ENCODE measurements at places on chromosomes 16 and 17. TPM values are rescaled to one million over a fixed set of nuclear protein-coding genes. Genes with fewer than 3 reads are reported as not detected.

FOXL1 gene
- 0.30 TPM for total RNA-seq

TP53TG3B gene
- total RNA-seq, result not detected

CLEC10A gene
- 3.7 TPM for total RNA-seq

RABEP1 gene
- 29.5 TPM for total RNA-seq

CLEC19A gene
- total RNA-seq, result not detected

ITGAD gene
- 0.10 TPM for total RNA-seq

CMTM1 gene
- total RNA-seq, result 2.0 TPM

TBC1D3E gene
- not detected for total RNA-seq

PIK3R6 gene
- total RNA-seq, result 1.1 TPM

GRCh38 chr16:68444056-68444657 is 4.2 kb downstream of the SMPD3 start:
- DNase-seq, result no peak

GRCh38 chr16:78122774-78123315 is 23.4 kb downstream of the WWOX start:
- peak; percentile 39 for DNase-seq

DNA sequence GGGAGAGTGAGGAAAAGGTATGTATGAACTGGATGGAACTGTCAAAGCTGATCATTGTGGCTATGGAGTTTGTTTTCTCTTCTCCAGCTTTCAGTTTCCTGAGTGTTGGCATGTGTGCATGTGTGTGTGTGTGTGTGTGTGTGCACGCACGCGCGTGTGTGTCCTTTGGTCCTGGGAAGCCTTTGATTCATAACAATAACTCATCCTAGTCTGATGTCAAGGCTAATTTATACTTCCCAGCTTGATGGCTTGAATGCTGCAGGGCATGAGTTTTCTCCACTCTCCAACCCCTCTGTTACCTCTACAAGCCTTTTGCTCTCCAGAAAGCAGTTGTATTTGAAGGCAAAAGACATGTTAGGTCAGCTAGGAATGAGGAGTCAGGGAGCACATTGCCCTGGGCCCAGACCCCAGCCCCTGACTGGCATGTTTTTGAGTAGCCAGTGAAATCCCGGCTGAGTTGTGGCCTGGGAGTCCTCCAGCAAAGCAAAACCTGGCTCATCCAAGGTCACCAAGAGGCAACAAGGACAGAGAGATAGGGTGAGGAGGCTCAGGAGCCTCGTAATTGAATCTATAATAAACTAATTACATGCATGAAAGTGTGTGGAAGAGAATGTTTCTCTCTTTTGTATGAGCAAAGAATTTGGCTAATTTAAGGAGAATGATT is 8.9 kb upstream of the CDC42EP4 start:
- DNase-seq, result no peak

GRCh38 chr17:76797241-76797840 is 59.4 kb downstream of the MFSD11 start:
- DNase-seq, result no peak

- DNase-seq, result no peak
These were observed 6.2 kb upstream of the RPTOR start for GRCh38 chr17:80538484-80538883.

DNA sequence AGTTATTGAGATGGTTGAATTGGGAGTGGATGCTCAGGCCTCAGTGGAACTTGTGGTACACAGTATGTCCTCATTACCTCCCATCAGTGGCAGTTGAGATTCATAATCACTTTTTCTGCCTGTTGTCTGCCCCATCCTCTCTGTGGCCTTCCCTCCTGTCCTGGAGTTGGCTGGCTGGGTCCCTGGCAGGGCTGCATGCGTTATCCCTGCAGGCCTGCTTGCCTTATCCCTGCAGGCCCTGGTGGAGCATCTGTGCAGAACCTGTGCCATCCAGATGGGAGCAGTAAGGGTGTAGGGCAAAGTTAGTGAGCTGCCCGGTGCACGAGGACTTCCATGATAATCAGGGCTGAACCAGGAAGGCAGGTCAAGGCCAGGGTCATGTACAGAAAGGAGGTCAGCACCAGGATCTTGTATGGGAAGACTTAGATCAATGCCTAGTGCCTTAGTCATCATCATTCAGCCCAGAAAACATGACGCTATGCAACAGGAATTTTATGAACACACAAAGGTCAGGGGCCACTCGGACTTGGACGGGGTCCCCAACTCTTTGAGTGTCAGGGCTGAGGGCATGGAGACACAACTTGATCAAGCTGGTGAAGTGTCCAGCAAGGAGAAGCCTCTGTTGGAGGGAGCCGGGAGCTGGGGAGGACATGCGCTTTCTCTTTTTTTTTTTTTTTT is 47.2 kb downstream of the ABCC1 start:
- peak; percentile 25 for DNase-seq

DNA sequence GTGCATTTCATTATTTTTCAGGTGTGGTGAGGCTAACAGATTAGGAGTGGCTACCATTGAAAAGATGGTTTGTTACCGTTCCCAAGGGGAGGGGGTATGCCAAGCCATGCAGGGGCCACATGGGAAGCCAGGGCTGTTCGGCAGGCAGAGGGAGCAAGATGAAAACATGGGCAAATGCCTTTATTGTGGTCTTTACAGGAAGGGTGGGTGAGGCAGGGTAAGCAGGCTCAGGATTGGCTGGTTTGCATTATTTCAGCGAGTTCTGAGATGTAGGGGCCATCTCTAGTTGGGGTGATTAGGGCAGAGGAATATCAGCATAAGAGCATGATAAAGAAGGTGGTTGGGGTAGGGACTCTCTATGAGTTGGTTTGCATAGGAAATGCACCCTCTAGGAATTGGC is 117.6 kb downstream of the CCT6B start:
- no peak for DNase-seq

DNA sequence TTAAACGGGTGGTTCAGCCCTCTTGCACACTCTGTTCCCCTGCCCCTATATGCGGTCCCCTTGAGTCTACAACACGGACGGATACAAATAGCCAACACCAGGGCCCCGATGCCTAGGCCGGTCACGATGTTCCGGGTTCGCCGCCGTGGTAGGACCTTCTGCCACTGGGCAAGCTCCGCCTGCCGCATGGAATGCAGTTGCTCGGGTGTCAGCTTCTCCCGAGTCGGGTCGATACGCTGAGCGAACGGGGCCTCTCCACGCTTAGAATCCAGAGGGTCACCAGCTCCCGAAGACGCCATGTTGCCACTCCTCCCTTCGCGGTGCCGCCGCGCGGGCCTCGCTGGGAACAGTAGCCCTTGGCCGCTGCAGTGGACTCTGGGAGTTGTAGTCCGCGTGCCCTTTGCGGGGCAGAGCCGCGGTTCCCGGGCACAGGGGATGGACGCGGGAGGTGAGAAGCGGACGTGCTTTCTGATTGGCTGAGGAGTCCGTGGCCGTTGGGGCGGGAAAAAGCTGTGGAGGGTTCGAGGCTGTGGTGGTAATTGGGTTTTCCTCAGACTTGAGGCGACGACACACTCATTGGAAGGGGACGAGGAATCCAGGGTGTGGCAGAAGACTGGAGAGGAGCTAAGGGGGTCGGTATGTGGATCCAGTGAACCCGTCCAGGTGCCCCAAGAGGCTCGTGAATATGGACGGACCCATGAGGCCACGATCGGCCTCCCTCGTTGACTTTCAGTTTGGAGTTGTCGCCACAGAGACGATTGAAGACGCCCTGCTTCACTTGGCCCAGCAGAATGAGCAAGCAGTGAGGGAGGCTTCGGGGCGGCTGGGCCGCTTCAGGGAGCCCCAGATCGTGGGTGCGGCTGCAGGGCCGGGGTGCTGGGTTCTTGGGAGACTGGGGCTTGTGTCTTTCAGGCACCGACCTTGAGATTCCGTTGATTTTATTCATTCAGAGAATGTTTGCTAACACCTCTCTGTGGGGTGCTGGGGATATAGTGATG is at the start of the genes CNTD1 and COA3:
Gene CNTD1, plus strand, starts transcription at position 479 of the 998 bp plus-strand sequence. Its CDS starts 207 bp downstream, at position 686.
Gene COA3, minus strand, starts transcription at position 322 of the 998 bp plus-strand sequence. Its CDS starts 23 bp downstream, at position 299.
- DNase-seq, result peak; percentile 57

GRCh38 chr16:17339764-17340541 is 130.8 kb downstream of the XYLT1 start:
- no peak for DNase-seq

GRCh38 chr16:17396762-17397498 is 73.8 kb downstream of the XYLT1 start:
- DNase-seq, result peak; percentile 72

- no peak for DNase-seq
These were observed 6.3 kb downstream of the KRT24 start for GRCh38 chr17:40697297-40697696.

DNA sequence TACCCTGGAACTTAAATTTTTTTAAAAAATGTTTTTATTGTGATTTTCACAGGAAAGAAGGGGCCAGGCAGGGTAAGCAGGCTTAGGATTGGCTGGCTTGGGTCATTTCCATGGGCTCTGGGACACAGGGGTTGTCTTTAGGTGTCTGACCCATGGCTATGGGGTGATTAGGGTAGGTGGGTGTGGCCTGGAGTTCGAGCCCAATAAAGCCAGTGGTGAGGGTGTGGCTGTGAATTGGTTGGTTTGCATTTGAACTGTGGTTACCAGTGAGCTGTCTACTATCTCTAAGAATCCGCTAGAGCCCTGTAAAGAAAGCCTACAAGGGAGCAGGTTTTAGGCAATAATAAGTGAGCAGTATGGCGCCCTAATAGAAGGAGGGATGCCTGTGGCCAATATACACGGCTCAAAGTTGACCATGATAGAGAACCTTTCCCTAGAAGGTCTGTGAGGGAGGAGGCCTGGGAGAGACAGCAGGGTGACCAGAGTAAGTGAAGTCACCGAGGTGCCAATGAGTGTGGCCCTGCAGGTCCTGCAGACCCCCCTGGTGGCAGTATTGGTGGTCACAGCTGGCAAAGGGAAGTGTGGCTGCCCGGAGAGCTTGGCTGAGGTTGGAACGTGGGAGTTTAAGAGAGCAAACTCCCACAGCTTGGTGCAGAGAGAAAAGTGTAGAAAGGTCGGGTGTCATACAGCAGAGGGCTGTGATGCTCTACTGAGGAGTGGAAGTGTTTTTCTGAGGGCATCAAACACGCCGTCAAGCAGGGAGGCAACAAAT is 454.0 kb downstream of the WWOX start:
- no peak for DNase-seq

GRCh38 chr17:5050278-5050677 is 15.1 kb upstream of the SLC52A1 start:
- peak; percentile 93 for DNase-seq

DNA sequence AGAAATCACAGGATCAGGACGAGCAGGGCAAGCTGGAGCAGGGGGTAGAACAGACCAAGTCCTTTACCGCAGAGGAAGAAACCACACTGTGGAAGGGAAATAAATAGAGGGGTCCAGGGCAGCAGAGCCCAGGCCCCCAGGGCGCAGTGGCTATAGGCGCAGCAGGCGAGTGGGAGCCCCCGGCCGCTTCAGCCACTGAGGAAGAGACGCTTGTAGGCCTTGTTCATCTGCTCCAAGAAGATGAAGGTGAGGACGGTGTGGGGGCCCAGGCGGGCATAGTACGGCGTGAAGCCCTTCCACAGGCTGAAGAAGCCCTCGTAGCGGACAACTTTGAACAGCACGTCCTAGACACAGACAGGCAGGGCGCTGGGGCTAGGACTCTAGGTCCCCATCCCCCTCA is 2.3 kb downstream of the SLC25A11 start:
- DNase-seq, result no peak

DNA sequence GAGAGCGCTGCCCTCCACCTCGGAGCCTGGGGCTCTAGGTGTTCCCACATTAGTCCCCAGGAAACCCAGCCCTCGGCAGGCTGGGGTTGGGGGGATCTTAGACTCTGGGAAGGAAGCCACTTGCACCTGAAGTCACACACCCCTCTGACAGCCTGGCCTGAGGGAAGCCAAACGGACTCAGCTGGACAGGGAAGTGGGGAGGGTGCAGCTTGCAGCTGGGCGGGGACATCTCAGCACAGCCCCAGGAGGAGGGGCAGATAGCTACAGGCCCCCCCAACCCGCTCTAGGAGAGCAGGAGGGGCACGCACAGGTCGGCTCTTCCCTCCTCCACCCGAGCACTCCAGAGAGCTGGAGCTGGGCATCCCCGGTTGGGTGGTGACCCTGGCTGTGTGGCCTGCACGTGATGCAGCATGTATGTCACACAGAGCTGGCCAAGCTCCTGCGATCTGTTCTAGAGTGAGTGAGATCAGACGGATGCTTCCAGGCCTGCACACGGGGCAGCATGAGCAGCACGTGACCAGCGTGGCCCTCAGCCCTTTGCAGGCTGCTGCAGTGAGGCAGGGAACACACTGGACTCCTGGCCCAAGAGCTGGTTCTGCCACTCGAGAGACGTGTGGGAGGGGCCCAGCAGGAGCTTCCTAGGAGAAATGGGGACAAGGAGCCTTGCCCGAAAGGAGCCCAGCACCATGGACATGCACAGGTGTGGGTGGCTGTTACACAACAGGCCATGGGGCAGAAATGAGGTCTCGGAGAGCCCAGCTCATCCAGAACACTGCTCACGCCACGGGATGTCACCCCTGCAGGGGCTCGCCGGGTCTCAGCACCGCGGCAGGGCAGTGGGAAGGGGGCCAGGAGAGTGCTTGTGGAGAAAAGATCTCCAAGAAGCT is 15.4 kb downstream of the KIFC3 start:
- no peak for DNase-seq

GRCh38 chr17:57170866-57171265 is 85.5 kb upstream of the MSI2 start:
- no peak for DNase-seq

DNA sequence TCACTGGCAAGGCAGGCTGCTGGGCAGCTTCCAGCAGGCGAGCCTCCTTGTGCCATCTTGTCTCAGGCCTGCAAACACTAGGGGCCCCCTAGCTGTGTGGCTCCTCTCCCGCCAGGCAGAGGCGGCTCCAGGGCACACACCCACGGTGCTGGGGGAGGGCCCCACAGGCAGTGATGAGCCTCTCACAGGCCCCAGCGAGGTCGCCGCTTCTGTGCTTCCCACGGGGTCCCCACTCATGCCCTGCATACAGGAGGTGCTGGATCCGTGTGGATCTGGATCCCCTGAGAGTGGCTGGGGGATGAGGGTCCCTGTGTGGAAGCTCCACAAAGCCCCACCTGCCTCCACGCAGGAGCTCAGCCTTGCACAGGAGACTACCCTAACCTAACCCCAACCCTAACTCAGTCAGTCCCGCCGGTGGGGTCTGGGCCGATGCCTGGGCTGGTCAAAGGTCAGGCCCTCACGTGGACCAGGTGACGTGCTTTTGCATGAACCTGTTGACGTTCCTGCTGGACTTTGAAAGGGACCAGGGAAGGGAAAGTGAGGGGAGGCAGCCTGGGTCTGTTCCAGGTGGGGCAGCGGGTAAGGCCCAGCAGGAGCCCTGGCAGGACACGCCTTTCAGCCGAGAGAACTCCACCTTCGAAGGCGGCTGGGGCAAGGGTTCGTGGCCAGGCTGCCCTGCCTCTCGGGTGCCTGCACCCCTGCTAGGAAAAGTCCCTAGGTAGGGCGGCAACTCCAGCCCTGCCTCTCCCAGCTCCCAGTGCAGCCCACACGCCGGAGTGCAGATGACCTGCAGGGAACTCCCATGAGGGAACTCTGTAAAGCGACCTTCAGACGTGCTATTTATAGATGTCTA is 5.2 kb downstream of the SECTM1 start:
- DNase-seq, result no peak

- DNase-seq, result no peak
These were observed 43.4 kb upstream of the ICAM2 start for GRCh38 chr17:64063766-64064224.

DNA sequence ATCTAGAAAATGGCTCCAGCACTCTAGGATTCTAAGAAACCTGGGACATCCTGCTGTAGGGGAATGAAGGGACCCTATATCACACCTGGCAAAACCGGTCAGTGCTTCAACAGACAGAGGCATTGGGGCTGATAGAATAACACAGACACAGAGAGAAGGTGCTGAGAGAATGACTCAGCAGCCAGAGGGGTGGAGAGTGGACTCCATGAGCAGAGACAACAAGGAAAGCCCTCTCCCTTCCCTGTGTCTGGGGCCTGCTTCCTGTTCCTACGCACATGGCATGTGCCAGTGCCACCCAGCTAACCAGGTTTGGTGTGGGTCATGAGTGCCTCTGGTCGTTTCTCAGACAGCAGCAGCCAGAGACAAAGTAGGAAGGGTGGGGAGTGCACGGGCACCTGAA is 140.3 kb downstream of the CCT6B start:
- no peak for DNase-seq

GRCh38 chr17:48237456-48237855 is 129.9 kb downstream of the SNX11 start:
- DNase-seq, result no peak
